Breast epithelium (tissue), 4 donors: ENCODE measurements at places on chromosomes 1 and 21. TPM values are rescaled to one million over a fixed set of nuclear protein-coding genes. Genes with fewer than 3 reads are reported as not detected.

- no peaks in the 10 kb centered on the region for H3K36me3 ChIP-seq
- H3K4me3 ChIP-seq: peak overlapping the region; percentile 98
- peaks cover 34% of the 10 kb centered on the region for H3K4me1 ChIP-seq
- no peak for DNase-seq
- H3K27me3 ChIP-seq: no peaks in the 10 kb centered on the region
Measured at GRCh38 chr1:151993084-151993733, 450 bp downstream of the S100A10 start.

DNA sequence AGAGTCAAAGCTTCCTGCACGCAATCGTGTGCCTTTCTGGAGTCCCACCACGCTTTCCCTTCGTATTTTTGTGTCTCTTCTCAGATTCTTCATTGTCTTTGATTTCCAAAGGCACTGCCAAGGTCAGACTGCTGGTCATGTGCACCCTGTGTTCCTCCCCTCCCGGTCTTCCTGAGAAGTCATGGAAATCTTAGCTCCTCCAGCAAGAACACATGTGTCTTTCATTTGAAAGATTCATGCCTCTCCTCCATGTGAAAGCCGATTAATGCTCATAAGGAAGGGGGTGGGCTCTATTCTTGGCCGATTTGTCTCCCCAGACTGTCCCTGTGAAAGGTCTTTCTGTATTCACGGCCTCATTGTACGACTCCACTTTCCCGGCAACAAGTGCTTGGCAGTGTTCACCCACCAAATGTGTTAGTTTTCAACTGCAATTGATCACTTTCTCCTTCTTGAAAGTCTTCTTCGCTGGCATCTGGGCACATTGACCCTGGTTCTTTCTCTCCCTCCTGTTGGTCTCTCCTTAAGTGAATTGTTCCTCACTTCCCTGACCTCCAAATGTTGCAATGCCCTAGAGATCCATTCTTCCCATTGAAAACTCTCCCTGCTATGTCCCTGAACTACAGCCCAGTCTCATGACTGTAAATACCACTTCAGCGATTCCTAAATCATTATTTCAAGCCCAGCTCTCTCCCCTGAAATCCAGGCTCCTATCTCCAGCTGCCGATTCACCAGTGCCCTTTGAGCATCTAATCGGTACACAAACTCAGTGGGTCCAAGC, 25.4 kb downstream of the MX2 start:
- no peaks in the 10 kb centered on the region for H3K4me1 ChIP-seq
- H3K27me3 ChIP-seq: no peaks in the 10 kb centered on the region
- no peaks in the 10 kb centered on the region for H3K36me3 ChIP-seq
- H3K4me3 ChIP-seq: no peak overlapping the region
- no peak for DNase-seq

DNA sequence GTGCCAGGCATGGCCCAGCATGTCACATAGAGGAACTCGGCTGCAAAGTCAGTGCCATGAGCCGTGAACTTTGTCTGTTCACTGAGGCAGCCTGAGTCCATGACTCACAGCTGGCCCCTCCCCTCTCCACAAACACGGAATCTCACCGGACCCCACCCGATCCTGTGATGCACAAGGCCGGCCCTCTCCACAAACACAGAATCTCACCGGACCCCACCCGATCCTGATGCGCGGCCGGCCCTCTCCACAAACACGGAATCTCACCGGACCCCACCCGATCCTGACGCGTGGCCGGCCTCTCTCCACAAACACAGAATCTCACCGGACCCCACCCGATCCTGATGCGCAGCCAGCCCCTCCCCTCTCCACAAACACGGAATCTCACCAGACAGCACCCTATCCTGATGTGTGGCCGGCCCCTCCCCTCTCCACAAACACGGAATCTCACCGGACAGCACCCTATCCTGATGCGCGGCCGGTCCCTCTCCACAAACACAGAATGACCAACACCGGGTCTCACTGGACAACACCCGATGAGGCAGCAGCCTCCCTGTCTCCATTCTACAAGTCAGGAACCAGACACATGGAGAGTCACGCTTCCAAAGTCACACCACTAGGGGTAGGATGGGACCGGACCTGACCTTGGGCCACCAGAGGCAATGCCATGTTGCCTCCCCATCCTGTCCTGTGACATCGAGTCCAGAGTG, 39.6 kb upstream of the GPR153 start:
- DNase-seq: no peak
- H3K4me3 ChIP-seq: no peak overlapping the region
- no peaks in the 10 kb centered on the region for H3K4me1 ChIP-seq
- no peak overlapping the region for H3K27ac ChIP-seq

CHIA gene
- not detected for total RNA-seq

WDTC1 gene
- 33.4 TPM for total RNA-seq

TTLL7 gene
- 15.1 TPM for total RNA-seq

OR2G6 gene
- not detected for total RNA-seq

DNA sequence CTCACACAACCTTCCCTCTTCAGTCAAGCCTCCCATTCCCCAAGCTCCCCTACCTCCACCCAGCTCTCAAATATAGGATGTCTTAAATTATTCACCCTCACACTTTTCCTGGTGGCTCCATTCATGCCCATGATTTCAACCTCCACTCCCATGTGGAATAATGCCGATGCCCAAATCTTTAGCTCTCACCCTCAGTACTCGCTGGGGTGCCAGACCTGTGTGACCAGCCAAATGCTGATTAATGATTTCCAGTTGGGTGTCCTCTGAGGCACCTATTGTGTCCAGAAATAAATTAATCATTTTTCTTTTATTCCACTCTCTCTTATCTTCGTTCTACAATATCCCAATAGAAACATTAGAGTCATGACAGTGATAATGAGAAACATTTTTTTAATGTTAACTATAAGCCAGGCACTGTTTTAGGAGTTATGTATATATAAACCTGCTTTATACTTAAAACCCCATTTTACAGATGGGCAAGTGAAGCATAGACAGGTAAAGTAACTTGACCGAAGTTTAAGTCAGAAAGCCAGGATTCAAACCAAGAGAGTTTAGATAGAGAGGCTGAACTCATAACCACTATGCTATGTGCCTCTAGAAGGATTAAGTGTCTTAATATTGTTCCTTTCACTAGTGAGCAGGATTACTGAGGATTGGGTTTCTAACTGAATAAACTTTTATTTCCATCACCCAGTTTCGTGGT, 209.7 kb downstream of the DUSP10 start:
- H3K4me3 ChIP-seq: no peak overlapping the region
- no peaks in the 10 kb centered on the region for H3K27me3 ChIP-seq
- H3K36me3 ChIP-seq: no peaks in the 10 kb centered on the region
- no peak overlapping the region for H3K27ac ChIP-seq
- no peaks in the 10 kb centered on the region for H3K4me1 ChIP-seq

CRABP2 gene
- total RNA-seq: 61.6 TPM

GRCh38 chr21:38075833-38076587, 159.8 kb upstream of the KCNJ6 start:
- H3K4me3 ChIP-seq: no peak overlapping the region
- H3K27ac ChIP-seq: no peak overlapping the region
- no peak for DNase-seq

GRCh38 chr1:89816366-89816765, 4.5 kb upstream of the LRRC8D start:
- no peak overlapping the region for H3K27ac ChIP-seq
- no peaks in the 10 kb centered on the region for H3K27me3 ChIP-seq
- H3K36me3 ChIP-seq: no peaks in the 10 kb centered on the region
- DNase-seq: no peak
- no peak overlapping the region for H3K4me3 ChIP-seq
- no peaks in the 10 kb centered on the region for H3K4me1 ChIP-seq

GRCh38 chr1:206560007-206560716, 52.1 kb downstream of the EIF2D start:
- H3K27me3 ChIP-seq: no peaks in the 10 kb centered on the region
- DNase-seq: no peak
- peak overlapping the region; percentile 17 for H3K27ac ChIP-seq
- H3K36me3 ChIP-seq: no peaks in the 10 kb centered on the region
- H3K4me3 ChIP-seq: no peak overlapping the region

TRAF3IP3 gene
- 3.6 TPM for total RNA-seq

GJB4 gene
- not detected for total RNA-seq

GRCh38 chr1:28782011-28782410, 30.0 kb upstream of the OPRD1 start:
- no peaks in the 10 kb centered on the region for H3K27me3 ChIP-seq
- no peak overlapping the region for H3K4me3 ChIP-seq
- H3K36me3 ChIP-seq: no peaks in the 10 kb centered on the region
- no peak overlapping the region for H3K27ac ChIP-seq
- H3K4me1 ChIP-seq: no peaks in the 10 kb centered on the region

C1QB gene
- 706 TPM for total RNA-seq

GRCh38 chr1:55632058-55632457, 416.9 kb upstream of the USP24 start:
- DNase-seq: no peak
- H3K27me3 ChIP-seq: no peaks in the 10 kb centered on the region
- H3K36me3 ChIP-seq: no peaks in the 10 kb centered on the region
- H3K4me1 ChIP-seq: no peaks in the 10 kb centered on the region
- no peak overlapping the region for H3K27ac ChIP-seq

GRCh38 chr1:186848509-186849130, 19.9 kb downstream of the PLA2G4A start:
- no peak overlapping the region for H3K27ac ChIP-seq
- no peak for DNase-seq
- H3K27me3 ChIP-seq: no peaks in the 10 kb centered on the region
- H3K36me3 ChIP-seq: no peaks in the 10 kb centered on the region
